ENCODE measurements at places on chromosomes 4 and X. TPM values are rescaled to one million over a fixed set of nuclear protein-coding genes. Genes with fewer than 3 reads are reported as not detected.

The MAPK10 gene
- 5.9 TPM for total RNA-seq

The ASB12 gene
- not detected for total RNA-seq

The FAM149A gene
- total RNA-seq = 0.85 TPM

The PPARGC1A gene
- not detected for total RNA-seq

The ADH1A gene
- not detected for total RNA-seq

The STAP1 gene
- total RNA-seq = not detected

The PLP2 gene
- 249 TPM for total RNA-seq

The TMEM271 gene
- total RNA-seq = not detected

The TMEM35A gene
- total RNA-seq = 0.07 TPM

The FAM114A1 gene
- total RNA-seq = 64.1 TPM

Data from foreskin keratinocyte (primary cell).